ENCODE measurements at places on chromosomes 5 and 9.

- no peak for DNase-seq
Measured at GRCh38 chr5:155826611-155827507, 500.1 kb upstream of the SGCD start.

- no peak for DNase-seq
Measured at GRCh38 chr5:127430627-127431026, 86.8 kb upstream of the PRRC1 start.

- no peak for DNase-seq
Measured at GRCh38 chr5:78731884-78732283, 83.3 kb upstream of the LHFPL2 start.

- DNase-seq, result no peak
Measured at GRCh38 chr5:124439609-124440008, 306.8 kb downstream of the ZNF608 start.

DNA sequence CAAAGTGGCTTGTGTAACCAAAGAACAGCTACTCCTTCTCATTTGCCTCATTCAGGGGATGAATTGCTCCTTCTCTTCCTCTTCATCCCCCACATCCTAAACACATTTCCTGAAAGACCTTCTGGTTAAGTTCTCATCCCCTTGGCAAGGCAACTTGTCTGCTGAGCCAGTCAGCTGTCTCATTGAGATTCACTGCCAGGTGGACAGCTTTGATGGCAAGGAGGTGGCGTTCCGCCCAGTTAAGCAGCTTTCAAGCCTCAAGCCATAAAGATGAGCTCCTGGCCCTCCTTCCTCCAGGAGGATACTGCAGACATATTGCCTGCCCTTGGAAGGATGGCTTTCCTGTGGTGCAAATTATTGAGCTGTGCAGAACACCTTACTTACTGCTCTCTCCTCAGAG lies 448.6 kb upstream of the MPDZ start:
- DNase-seq, result no peak

GRCh38 chr5:122408592-122409224 lies 96.7 kb downstream of the SNCAIP start:
- DNase-seq, result no peak

- no peak for DNase-seq
Measured at GRCh38 chr5:35282810-35283209, 52.5 kb upstream of the PRLR start.

DNA sequence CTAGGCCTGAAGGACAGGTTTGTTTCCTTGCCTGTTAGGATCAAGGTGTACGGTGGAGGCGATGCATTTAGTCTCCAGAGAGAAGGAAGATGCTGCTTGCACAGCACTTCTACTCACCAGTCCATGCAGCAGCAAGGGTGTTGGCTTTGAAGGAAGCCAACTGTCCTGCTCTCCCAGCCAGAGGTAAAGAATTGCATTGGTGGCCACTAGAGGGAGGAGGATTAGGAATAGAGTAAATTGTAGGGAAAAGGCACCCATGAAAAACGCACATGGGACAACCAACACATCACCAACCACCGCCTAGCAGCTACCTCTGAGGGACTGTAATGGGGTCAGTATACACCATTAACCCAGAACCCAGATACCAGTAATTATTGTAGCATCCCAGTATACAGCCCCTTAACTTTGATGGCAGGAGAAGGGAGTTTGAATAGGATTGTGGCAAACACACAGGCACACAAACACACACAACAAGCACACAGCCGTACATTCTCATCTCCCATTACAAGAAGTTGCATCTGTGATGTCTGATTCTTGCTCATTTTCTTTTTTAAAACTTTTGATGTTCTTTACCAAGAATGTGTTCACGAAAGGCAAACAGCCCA lies 267.7 kb downstream of the ADAMTS6 start:
- peak; percentile 2 for DNase-seq

GRCh38 chr9:112694706-112695555 lies 23.0 kb downstream of the INIP start:
- DNase-seq, result no peak

GRCh38 chr5:169442913-169443784 lies 140.4 kb upstream of the SPDL1 start:
- DNase-seq, result no peak

- no peak for DNase-seq
Measured at GRCh38 chr9:2179567-2179966, 164.4 kb downstream of the SMARCA2 start.

DNA sequence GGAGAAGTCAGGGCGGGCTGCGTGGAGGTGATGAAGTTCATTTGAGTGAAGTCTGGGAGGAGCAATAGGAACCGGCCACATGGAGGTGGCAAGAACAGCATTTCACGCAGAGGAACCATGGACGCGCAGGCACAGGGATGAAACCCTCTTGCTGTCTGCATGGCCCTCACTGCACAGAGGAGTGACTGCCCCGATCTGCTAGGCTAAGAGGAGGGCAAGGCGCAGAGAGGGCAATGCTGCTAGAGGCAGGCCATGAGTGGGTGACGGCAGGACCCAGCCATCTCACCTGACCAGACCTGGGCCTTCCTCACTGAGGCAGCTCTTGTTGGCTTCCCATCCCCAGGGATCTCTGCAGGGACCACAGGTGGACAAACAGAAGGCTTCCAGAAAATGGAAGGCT lies 90.3 kb downstream of the BARX1 start:
- DNase-seq, result no peak

- no peak for DNase-seq
Measured at GRCh38 chr5:9105851-9106250, 440.0 kb downstream of the SEMA5A start.

DNA sequence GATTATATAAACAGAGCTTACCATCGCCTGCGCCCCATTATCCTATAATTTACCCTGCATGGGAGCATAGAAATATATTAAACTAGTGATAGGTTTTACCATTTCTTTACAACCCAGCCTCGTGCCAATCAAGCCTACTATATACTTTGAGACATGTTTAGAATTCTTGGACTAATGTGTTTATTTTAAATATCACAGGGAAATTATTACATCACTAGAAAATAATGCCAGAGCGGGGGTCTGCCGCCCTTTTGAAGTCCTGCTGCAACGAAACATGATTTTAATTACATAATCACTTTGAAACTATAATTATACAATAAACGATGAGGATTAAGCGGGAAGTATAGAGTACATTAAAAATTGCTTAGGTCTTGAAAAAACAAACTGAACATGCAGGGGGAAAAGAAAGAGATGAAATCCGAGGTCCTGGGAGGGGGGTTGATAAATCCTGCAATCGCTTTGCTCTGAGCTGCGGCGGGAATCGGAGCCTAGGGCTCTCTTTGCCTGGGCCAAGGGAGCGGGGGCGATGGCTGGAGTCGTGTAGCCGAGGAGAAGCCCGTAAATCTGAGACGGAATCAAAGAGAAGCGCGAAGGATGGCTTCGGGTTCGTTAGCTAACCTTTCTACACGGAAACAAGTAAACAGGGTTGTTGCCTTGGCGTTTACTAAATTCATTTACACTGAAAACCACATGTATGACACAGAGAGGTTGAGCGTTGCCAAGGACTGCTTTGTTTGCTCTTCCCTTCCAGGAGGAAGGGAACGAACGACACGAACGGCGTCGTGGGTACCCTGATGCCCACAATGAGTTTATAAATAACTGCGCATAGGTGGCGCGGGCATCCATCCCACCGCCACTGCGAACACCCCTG lies 127.6 kb downstream of the TMEM174 start:
- no peak for DNase-seq

DNA sequence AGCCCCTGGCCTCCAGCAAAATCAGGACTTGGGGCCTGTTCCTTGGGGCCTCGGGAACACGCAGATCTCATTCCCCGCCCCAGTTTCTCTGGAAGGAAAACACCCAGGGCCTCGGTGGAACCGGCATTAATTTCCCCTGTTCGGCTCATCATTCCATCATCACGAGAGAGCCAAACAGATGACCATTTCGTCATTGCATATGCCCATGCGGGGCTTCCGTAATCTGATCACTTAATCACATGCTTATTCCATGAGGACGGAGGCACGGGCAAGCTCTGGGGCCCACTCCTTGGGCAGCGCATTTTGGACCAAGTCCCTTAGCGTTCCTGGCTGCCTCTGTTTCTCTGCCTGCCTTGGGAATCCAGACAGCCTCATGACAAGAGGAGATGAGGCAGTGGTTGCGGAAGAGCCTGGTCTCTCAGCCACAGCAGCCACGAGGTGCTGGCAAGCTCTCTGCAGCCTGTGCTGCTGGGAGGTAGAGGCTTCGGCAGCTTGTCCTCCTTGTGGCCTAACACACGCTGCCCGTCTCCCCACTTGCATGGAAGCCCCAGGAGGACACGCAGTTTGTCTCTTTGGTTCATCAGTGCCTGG lies 65.0 kb upstream of the IER5L start:
- no peak for DNase-seq

- DNase-seq, result no peak
Measured at GRCh38 chr9:17380126-17380861, 198.6 kb upstream of the SH3GL2 start.

- no peak for DNase-seq
Measured at GRCh38 chr9:16794871-16795639, 75.4 kb downstream of the BNC2 start.

DNA sequence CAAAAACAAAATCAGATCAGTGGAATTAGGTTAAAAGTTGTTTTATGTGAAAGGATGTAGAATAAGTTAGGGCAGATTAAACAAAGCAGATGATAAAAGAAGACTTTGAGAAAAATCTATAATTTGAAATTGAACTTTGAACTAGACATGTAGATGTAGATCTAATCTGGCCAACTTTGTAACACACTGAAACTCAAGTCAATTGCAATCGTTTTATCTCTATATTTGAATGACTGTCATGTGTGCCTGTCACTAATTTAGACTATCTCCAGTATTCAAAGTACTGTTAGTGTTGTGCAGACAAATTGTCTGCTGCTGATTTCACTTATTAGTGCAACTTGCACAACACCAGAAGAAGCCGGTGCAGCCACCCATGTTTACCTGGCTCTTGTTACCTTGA lies 39.8 kb downstream of the ACOT12 start:
- DNase-seq, result no peak

DNA sequence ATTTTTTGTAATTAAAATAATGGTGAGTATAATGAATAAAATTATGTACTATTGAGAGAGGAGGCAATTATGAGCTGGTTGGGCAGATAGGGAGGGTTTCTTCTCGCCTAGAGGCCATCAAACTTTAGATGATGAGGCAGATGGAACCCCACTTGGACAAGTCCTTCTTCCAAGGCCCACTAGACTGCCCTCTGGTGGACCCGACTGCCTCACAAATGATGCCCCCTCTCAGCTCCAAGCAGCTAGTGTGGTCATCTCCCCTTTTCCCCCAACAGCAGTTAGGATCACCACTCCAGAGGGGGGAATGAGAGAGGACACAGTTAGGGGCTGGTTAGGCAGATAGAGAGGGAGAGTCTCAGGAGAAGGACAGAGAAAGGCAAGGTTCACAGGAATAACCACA lies 348.0 kb upstream of the CDH18 start:
- no peak for DNase-seq

GRCh38 chr9:5089737-5090136 lies 95.7 kb downstream of the INSL6 start:
- no peak for DNase-seq

DNA sequence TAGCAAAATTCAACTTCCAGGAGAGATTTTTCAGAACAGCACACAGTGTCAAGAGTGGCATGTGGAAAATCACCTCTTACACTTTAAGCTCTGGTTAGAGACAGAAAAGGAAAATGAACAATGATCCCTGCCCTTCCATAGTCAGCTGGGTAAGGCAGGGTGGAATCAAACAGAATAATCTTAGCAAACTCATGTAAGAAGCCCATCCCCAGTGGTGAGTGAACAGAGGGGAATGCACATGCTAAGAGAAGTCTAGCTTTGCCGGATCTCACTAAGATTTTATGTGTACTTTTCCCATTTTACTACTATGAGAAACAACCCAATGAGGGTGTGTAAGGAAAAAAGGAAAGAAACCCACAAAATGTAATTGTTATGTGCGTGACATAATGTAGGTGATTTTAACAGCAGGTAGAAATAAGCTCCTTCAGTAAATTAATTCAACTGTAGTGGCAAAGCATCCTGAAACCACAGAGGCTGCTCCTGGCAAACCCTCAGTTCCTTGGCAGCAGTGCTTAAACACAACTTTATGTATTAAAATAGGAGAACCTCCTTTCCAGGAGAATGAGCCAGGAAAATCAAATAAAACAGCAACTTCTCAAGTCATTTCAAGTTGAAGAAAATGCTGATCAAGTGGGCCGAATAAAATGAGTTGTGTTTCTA lies 366.0 kb upstream of the TRPC7 start:
- DNase-seq, result no peak

DNA sequence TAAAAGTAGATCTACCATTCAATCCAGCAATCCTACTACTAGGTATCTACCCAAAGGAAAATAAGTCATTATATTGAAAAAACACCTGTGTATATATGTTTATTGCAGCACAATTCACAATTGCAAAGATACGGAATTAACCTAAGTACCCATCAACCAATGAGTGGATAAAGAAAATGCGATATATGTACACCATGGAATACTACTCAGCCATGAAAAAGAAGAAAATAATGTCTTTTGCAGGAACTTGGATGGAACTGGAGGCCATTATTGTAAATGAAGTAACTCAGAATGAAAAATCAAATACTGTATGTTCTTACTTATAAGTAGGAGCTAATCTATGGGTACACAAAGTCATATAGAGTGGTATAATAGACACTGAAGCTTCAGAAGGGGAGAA lies 63.4 kb upstream of the PITX1 start:
- no peak for DNase-seq

DNA sequence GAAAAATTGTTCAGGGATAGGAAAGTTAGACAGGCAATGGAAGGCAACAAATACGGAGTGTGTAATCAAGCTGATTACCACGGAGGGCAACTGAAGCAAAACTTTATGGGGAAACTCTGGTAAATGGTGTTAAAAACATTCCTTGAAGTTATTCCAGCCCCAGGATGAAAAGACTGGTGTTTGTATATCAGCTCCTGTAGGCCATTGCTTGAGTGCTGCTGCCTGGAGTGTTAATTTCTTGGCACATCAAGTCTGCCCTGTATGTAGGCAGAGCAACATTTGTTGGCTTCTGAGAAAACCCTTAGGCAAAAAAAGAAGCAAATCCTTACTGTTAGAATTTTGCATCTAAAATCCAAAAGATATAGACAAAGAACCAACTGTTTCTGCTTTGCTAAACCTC lies 686.5 kb upstream of the ACO1 start:
- no peak for DNase-seq

GRCh38 chr5:56325039-56325438 lies 91.9 kb upstream of the ANKRD55 start:
- DNase-seq, result no peak

GRCh38 chr5:111129938-111130337 lies 37.8 kb downstream of the WDR36 start:
- no peak for DNase-seq

All from neural crest cell (in vitro differentiated cells).